Aorta (tissue), 5 donors: ENCODE measurements at places on chromosomes 7 and 10. TPM values are rescaled to one million over a fixed set of nuclear protein-coding genes. Genes with fewer than 3 reads are reported as not detected.

DNA sequence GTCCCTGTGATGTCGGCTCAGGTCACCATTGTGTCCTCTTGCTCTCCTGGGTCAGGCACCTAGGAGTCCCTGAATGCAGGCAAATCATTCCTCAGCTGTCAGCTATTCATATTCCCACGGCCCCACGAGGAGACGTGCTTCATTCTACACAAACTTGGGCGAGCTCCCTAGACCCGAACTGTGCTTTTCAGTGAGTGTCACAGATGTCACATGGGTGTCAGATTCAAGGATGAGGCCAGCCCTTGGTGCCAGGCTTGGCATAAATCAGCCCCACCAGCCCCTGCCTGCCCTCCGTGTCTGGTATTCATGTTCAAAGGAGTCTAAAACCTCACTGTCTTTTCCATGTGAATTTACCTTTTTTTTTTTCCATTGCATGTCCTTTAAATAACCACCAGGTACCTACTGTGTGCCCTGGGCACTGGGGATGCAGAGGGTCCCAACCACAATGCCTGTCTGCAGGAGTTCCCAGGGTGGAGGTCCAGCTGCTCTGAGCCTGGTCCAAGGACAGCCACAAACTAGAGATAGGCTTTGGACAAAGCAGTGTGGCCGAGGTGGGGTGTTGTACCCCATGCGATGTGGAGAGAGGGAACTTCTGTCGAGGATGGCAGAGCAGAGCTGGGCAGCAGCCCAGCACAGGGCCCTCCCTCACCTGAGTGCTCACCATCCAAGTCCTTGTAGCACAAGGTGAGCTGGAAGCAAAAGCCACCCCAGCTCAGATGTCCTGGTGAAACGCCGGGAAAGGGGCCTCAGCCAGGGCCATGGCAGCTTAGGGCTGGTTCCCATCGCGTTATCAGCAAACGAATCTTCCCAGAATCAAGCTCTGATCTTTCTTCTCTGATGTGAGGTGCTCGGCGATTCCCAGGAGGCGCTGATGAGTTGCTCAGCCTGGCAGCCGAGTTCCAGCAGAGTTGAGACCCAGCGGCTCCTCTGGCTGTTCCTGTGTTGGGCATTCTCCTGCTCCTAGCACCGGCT, 611.9 kb downstream of the PTPRN2 start:
- no peak overlapping the region for H3K4me3 ChIP-seq
- H3K36me3 ChIP-seq, result no peaks in the 10 kb centered on the region
- DNase-seq, result no peak
- no peak overlapping the region for H3K27ac ChIP-seq

GRCh38 chr7:83306502-83306901, 143.8 kb upstream of the PCLO start:
- H3K36me3 ChIP-seq, result no peaks in the 10 kb centered on the region
- H3K4me1 ChIP-seq, result no peaks in the 10 kb centered on the region
- H3K4me3 ChIP-seq, result no peak overlapping the region
- DNase-seq, result no peak
- H3K27me3 ChIP-seq, result no peaks in the 10 kb centered on the region
- H3K27ac ChIP-seq, result no peak overlapping the region

MEOX2 gene
- total RNA-seq, result 35.9 TPM

DNA sequence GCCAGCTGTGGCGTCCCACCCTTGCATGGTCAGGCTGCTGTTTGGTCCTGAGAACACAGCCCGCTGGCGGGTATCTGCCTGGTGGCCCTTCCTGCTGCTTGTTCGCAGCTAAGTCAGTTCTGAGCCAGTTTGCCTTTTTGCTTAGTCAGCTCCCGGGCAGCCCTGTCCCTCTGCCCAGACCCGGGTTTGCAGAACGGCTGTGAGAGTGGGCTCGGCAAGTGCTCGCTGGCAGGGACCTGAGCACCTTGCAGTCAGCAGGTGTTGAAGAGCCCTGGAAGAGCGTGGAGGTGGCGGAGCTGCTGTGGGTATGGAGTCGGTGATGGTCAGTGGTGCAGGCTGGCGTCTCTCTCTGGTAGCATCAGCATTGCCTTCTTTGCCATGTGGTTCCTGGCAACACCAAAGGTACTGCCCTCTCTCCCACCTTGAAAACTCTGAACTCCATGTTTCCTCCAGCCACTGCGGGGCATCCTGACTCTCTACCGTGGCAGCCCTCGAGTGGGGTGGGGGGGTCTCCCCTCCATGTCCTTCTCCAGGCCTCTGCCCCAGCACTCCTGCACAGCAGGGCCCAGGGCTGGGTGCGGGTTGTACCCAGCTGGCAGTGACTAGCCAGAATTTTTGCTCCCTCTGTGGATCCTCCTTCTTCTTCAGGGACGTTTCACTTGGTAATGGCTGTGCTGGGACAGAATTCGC, 4.6 kb downstream of the INPP5A start:
- H3K27me3 ChIP-seq, result no peaks in the 10 kb centered on the region
- no peaks in the 10 kb centered on the region for H3K36me3 ChIP-seq
- DNase-seq, result peak; percentile 51

GRCh38 chr10:123930340-123931001, 38.9 kb upstream of the CPXM2 start:
- peak; percentile 79 for DNase-seq
- H3K4me1 ChIP-seq, result no peaks in the 10 kb centered on the region
- H3K27me3 ChIP-seq, result no peaks in the 10 kb centered on the region
- peak overlapping the region; percentile 23 for H3K27ac ChIP-seq
- no peaks in the 10 kb centered on the region for H3K36me3 ChIP-seq

DNA sequence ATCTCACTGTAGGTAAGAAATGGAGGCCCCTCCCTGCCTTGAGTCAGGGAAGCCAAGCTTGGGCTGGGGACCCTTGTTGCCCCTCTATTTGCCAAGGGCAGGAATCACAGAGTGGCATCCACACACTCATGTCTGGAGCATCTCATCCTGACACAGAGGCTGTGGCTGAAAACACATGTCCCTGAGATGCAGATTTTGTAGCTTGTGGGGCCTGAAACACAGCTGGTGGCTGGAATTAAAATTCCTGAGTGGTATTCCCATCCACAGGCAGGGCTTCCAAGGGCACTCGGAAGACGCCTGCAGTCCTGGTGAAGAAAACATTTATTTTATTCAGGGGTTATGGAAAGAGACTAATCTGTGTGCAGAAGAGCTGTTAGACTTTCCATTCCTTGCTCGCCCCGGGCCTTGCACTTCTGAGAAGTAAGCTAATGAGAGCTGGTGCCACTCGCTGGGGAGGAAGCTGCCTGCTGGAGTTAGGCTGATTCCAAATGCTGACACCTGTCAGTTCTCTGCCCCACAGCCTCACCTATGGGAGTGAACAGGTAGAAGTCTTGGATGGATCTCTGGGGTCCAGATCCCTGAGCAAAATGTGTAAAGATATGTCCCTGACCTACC, 36.0 kb downstream of the C10orf120 start:
- no peak for DNase-seq
- H3K4me1 ChIP-seq, result no peaks in the 10 kb centered on the region
- H3K27me3 ChIP-seq, result no peaks in the 10 kb centered on the region
- no peaks in the 10 kb centered on the region for H3K36me3 ChIP-seq

NKX2-3 gene
- total RNA-seq, result not detected

GRCh38 chr7:50803359-50804337, 21.0 kb upstream of the GRB10 start:
- H3K27me3 ChIP-seq, result no peaks in the 10 kb centered on the region
- no peaks in the 10 kb centered on the region for H3K4me1 ChIP-seq
- no peaks in the 10 kb centered on the region for H3K36me3 ChIP-seq
- H3K4me3 ChIP-seq, result no peak overlapping the region

- no peak overlapping the region for H3K4me3 ChIP-seq
- DNase-seq, result no peak
- no peaks in the 10 kb centered on the region for H3K4me1 ChIP-seq
- no peaks in the 10 kb centered on the region for H3K27me3 ChIP-seq
- no peak overlapping the region for H3K27ac ChIP-seq
- H3K36me3 ChIP-seq, result no peaks in the 10 kb centered on the region
Measured at GRCh38 chr7:27128034-27128433, 2.5 kb downstream of the HOXA4 start.

GRCh38 chr10:110824152-110824441, 47.6 kb upstream of the PDCD4 start:
- DNase-seq, result no peak
- H3K27ac ChIP-seq, result peak overlapping the region; percentile 36
- peaks cover 2% of the 10 kb centered on the region for H3K36me3 ChIP-seq
- H3K27me3 ChIP-seq, result no peaks in the 10 kb centered on the region

- H3K27ac ChIP-seq, result no peak overlapping the region
- DNase-seq, result no peak
- H3K4me1 ChIP-seq, result no peaks in the 10 kb centered on the region
- H3K27me3 ChIP-seq, result no peaks in the 10 kb centered on the region
- no peaks in the 10 kb centered on the region for H3K36me3 ChIP-seq
Measured at GRCh38 chr10:30413996-30414576, 19.9 kb upstream of the MAP3K8 start.

- DNase-seq, result no peak
- no peak overlapping the region for H3K27ac ChIP-seq
- no peaks in the 10 kb centered on the region for H3K27me3 ChIP-seq
- H3K4me1 ChIP-seq, result no peaks in the 10 kb centered on the region
- no peaks in the 10 kb centered on the region for H3K36me3 ChIP-seq
Measured at GRCh38 chr7:110090110-110090820, 1000.7 kb upstream of the LRRN3 start.

BMPER gene
- 2.2 TPM for total RNA-seq

DNA sequence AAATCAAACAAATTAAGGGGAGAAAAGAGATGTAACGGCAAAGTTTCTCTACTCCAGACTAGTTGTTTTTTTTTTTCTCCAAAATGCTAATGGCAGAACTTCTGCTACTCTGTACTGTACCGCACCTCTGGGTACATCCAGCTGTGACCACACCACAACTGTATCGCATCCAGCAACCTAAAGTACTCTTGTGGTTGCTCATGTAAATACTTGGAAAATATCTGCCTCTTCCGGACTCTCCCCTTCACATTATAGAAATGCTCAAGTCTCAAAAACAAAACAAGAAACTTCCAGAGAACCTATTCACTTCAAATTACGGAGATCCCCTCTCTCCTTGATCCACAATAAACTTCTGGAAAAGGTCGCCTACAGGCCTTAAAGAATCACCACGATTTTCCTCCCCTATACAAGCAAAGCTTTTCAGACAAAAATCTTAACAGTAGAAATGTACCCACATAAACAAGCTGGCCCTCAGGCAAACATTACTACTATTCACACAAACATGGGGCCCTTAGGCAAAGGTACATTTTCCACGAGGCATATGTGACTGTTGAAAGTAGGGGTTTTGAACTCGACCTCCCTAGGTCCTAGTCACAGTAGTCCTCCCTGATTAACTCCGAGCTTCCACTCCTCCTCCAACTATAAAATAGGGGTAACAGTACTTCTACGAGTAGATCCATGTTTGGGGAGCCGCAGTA, 222.9 kb upstream of the MKLN1 start:
- H3K4me3 ChIP-seq, result no peak overlapping the region
- no peaks in the 10 kb centered on the region for H3K36me3 ChIP-seq
- H3K27me3 ChIP-seq, result no peaks in the 10 kb centered on the region
- H3K27ac ChIP-seq, result peak overlapping the region; percentile 30

CPN1 gene
- not detected for total RNA-seq

NCF1 gene
- 16.4 TPM for total RNA-seq

DNA sequence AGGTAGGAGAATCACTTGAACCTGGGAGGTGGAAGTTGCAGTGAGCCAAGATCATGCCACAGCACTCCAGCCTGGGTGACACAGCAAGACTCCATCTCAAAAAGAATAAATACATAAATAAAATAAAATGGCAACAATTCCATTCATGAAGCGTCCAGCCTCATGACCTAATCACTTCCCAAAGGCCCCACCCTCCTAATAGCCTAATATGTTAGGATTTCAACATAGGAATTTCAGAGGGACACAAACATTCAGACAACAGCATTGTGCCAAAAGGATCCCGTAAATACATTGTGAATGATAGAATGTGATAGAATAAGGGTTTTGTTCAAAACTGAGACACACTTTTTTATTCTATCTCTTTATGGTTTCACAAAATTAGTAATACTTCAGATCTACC, 90.3 kb downstream of the FAM107B start:
- H3K4me1 ChIP-seq, result no peaks in the 10 kb centered on the region
- H3K36me3 ChIP-seq, result no peaks in the 10 kb centered on the region
- no peak overlapping the region for H3K27ac ChIP-seq
- no peak overlapping the region for H3K4me3 ChIP-seq
- DNase-seq, result no peak
